ENCODE measurements at places on chromosomes 3 and 15. TPM values are rescaled to one million over a fixed set of nuclear protein-coding genes. Genes with fewer than 3 reads are reported as not detected.
A peak's percentile ranks its signal among the peaks of the same experiment; 100 is the strongest.

- no peaks in the 10 kb centered on the region for H3K27me3 ChIP-seq
- H3K4me1 ChIP-seq, result no peaks in the 10 kb centered on the region
- H3K27ac ChIP-seq, result no peak overlapping the region
- DNase-seq, result no peak
These were observed 96.6 kb upstream of the FLNB start for GRCh38 chr3:57911593-57911992.

DNA sequence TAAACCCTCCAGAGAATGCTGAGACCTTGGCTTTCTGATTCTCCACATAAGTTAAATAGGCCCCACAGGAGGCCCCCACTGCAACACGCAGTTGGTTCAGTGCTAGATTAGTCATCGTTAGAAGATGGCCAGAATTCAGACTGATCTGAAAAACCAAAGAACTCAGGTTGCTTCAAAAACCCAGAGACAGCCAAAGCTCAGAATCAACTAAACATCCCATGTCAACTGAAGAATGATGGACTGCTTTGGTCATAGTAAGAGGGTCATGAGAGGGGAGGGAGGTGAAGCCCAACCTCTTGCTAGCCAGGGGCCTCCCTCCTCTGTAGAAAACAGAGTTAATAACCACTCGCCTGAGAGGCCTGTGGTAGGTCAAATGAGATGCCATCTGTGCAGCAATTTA is 93.1 kb downstream of the AKAP13 start:
- peaks cover 62% of the 10 kb centered on the region for H3K4me1 ChIP-seq
- no peaks in the 10 kb centered on the region for H3K36me3 ChIP-seq
- no peak for DNase-seq
- no peaks in the 10 kb centered on the region for H3K27me3 ChIP-seq

- H3K27me3 ChIP-seq, result no peaks in the 10 kb centered on the region
- no peaks in the 10 kb centered on the region for H3K4me1 ChIP-seq
- no peaks in the 10 kb centered on the region for H3K36me3 ChIP-seq
These were observed 74.9 kb downstream of the SEMA6D start for GRCh38 chr15:47792231-47792630.

- peaks cover 20% of the 10 kb centered on the region for H3K4me1 ChIP-seq
- H3K27ac ChIP-seq, result no peak overlapping the region
- H3K27me3 ChIP-seq, result no peaks in the 10 kb centered on the region
- DNase-seq, result no peak
- peaks cover 22% of the 10 kb centered on the region for H3K36me3 ChIP-seq
These were observed 16.5 kb downstream of the PLXNA1 start for GRCh38 chr3:126999383-126999782.

GRCh38 chr3:67076607-67077006 is 78.5 kb downstream of the KBTBD8 start:
- H3K27ac ChIP-seq, result no peak overlapping the region
- H3K4me1 ChIP-seq, result no peaks in the 10 kb centered on the region
- H3K4me3 ChIP-seq, result no peak overlapping the region
- no peaks in the 10 kb centered on the region for H3K36me3 ChIP-seq

DNA sequence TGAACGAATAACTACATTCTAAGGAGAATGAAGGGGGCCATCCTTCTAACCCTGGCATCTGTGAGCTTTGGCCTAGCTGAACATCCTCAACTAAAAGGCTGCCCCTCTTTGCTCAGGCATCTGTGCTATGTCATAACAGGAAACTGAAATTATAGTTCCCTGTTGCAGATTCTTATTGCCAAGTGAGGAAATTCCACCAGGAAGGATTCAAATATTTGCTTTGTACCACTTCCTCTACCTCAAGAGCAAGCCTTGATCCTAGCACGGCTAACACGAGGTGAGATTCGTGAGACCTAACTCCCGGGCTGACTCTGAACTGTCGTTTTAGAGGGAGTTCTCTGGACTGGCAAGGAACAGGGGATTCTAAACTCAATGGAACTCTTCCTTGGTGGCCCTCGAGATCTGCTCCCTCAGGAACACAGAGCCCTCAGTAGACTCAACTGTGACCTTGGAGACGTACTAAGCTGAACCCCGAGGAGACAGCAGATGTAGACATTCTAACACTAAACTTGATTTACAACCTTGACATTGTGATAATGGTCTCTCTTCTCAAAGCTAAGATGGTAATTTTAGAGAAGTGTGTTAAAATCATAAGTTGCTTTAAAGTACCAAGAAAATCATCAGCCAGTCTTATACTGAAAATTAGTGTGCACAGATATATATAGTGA is 4.2 kb downstream of the SPG21 start:
- H3K4me1 ChIP-seq, result peaks cover 12% of the 10 kb centered on the region
- H3K27me3 ChIP-seq, result no peaks in the 10 kb centered on the region
- H3K36me3 ChIP-seq, result no peaks in the 10 kb centered on the region

GRCh38 chr3:181616088-181617070 is 95.3 kb upstream of the SOX2 start:
- no peaks in the 10 kb centered on the region for H3K27me3 ChIP-seq
- DNase-seq, result no peak
- H3K4me3 ChIP-seq, result no peak overlapping the region
- H3K4me1 ChIP-seq, result no peaks in the 10 kb centered on the region

DNA sequence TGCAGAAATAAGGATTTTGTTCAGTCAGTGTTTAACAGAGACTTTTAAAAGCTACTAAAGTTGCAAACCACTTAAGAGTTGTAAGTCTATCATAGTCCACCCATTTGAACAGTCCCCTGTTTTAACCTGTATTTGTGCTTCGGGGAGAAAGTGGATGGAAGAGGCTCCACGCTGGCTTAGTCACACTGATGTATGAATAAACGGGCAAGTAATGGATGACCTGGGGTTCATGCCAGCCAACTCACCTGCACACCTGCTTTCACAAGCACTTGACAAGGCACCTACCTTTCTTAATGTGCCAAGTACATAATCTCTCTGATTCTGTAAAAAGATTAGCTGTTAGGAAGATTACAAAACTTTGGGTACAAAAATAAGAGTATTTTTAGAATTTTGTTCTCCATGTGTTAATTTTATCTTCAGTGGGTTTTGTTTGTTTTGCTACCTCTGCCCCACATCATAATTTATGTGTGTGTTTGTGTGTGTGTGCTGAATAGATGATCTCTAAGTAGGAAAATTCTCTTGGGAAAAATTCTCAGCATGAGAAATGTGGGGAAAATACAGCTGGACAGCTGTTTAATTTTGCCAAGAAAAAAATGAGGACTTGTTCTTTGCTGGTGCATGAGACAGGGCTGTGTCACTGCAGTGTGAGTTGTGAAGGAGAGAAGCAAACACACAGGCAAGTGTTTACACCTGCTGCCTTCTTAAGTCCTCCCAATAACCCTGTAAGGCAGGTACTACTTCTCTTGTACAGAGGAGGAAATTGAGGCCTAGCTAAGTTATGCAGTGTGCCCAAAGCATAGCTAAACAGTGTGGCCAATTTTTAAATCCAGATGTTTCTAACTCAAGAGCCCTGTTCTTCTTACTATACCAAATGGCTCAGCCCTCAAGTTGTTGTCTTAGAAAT is 181.2 kb upstream of the IL12A start:
- no peaks in the 10 kb centered on the region for H3K4me1 ChIP-seq
- H3K4me3 ChIP-seq, result no peak overlapping the region
- H3K27ac ChIP-seq, result no peak overlapping the region

DNA sequence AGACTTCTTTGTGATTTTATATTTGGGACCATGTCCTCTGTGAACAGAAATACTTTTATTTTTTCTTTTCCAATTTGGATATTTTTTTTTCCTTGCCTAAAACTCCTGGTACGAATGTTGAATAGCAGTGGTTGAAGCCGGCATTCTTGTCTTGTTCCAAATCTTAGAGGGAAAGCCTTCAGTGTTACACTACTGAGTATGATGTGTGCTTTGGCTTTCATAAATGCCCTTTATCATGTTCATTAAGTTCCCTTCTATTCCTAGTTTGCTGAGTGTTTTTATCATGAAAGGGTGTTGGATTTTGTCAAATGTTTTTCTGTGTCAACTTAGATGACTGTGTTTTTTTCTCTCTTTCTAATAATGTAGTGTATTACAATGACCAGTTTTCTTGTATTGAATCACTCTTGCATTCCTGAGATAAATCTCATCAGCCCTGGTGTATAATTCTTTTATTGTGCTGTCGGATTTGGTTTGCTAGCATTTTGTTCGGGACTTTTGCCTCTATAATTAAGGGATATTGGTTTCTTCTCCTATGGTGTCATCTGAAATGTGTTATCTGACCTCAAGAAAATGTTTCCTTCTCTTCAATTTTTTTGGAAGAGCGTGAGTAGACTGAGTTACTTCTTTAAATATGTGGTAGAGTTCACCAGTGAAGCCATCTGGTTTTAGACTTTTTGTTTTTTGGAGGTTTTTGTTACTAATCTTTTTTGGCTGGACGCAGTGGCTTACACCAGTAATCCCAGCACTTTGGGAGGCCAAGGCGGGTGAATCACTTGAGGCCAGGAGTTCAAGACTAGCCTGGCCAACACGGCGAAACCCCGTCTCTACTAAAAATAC is 33.3 kb downstream of the MAP1A start:
- H3K27me3 ChIP-seq, result no peaks in the 10 kb centered on the region
- no peaks in the 10 kb centered on the region for H3K36me3 ChIP-seq
- H3K27ac ChIP-seq, result no peak overlapping the region
- no peaks in the 10 kb centered on the region for H3K4me1 ChIP-seq
- DNase-seq, result no peak

- no peak overlapping the region for H3K4me3 ChIP-seq
- H3K4me1 ChIP-seq, result peaks cover 6% of the 10 kb centered on the region
- H3K36me3 ChIP-seq, result no peaks in the 10 kb centered on the region
These were observed 114.9 kb downstream of the PDZRN3 start for GRCh38 chr3:73509816-73510215.

GRCh38 chr3:174098746-174099145 is 701.2 kb downstream of the NLGN1 start:
- no peaks in the 10 kb centered on the region for H3K36me3 ChIP-seq
- DNase-seq, result no peak
- H3K27me3 ChIP-seq, result no peaks in the 10 kb centered on the region
- no peaks in the 10 kb centered on the region for H3K4me1 ChIP-seq

DNA sequence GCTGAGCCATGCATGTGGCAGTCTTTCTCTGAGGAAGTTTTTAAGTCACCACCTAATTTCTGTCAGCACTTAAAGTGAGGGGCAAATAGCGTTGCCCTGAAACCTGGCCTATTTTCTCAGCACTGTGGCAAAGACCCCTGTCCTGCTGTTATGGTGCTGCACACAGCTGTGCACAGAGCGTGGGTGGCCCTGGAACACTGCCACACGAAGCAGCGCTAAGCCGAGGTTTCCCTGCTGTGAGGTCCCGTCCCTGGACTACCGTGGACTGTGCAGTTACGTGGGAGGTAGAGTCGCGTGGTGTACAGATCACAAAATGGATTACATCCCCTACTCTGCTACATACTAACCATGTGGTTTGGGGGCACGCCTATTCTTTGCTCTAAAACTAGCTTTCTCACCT is 101.6 kb upstream of the NR2E3 start:
- no peaks in the 10 kb centered on the region for H3K36me3 ChIP-seq
- H3K27ac ChIP-seq, result peak overlapping the region; percentile 72
- no peak for DNase-seq
- no peaks in the 10 kb centered on the region for H3K27me3 ChIP-seq

DNA sequence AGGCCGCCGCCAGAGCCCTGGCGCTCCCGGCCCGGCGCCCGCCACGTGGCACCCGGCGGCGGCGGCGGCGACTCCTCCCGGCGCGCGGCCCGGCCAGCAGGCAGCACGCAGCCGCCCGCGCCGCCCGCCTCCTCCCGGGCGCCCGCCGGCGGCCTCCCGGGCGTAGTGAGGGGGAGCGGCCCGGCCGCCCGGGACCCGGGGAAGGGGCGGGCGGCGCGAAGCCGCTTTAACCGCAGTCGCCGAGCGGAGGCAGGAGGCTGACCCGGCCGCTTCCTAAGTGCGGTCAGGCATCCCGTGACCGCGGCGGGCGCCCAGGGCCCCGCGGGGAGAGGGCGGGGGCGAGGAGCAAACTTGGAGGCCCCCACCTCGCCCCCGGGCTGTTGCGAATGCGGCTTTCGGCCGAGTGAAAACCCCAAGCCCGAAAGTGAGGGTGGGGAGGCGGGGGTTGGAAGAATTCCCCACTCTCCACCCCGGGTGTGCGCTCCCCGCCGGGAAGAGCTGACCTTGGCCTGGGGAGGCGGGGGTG is 1.7 kb upstream of the HES1 start:
- H3K4me1 ChIP-seq, result peaks cover 16% of the 10 kb centered on the region
- no peaks in the 10 kb centered on the region for H3K36me3 ChIP-seq
- H3K27ac ChIP-seq, result peak overlapping the region; percentile 93
- no peak for DNase-seq
- peaks cover 11% of the 10 kb centered on the region for H3K27me3 ChIP-seq

DNA sequence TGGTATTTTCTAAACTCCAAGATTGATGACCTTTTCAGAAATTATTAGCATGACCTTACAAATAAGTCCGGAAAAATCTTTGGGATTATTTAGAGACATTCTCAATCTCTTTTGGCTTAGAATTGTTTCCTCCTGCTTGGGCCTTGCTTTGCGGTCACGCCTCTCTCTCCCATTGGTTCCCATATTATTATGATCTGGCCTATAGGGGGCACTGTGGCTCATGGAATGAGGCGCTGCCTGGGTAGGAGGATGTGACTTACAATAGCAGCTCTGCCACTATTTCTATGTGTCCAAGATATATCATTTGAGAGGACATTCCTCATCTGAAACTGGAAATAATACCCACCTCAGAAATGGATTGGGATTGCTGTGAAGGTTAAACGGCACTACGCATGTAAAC is 464.9 kb downstream of the MFSD1 start:
- H3K4me1 ChIP-seq, result no peaks in the 10 kb centered on the region
- DNase-seq, result no peak
- no peak overlapping the region for H3K27ac ChIP-seq
- no peaks in the 10 kb centered on the region for H3K36me3 ChIP-seq
- no peak overlapping the region for H3K4me3 ChIP-seq

DNA sequence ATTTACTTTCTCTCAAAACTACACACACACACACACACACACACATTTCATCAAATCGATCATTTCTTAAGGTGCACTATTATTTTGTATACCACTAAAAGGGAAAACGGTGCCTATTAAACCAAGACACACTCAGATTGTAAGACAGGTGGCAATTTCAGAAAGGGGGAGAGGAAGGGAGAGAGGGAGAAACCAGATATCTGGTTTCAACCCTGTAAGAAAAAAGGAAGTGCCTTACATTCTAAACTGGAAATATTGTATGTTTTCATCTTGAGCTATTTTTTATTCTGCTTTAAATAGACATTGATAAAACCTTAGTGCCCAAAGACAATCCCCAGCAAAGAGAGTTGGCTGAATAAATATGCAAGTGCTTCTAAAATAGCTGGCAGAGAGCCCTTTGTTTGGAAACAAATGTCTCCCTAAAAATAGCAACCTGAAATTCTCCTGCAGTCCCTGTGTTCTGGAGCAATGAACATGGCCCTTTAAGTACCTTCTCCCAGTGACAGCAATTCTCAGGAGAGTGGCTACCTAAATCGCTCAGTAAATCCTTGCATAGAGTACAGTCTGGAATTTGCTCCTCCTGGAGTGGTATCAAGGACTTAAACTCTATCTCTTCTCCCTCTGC is 85.7 kb downstream of the RARB start:
- no peak overlapping the region for H3K27ac ChIP-seq
- DNase-seq, result no peak
- no peaks in the 10 kb centered on the region for H3K27me3 ChIP-seq
- H3K4me1 ChIP-seq, result peaks cover 2% of the 10 kb centered on the region
- H3K36me3 ChIP-seq, result no peaks in the 10 kb centered on the region

The ZNF80 gene
- not detected for total RNA-seq

The CHDH gene
- 1.3 TPM for total RNA-seq

The ADGRG7 gene
- total RNA-seq, result not detected

The GOLGA6B gene
- not detected for total RNA-seq

The DPPA4 gene
- not detected for total RNA-seq

The ZNF660 gene
- 0.04 TPM for total RNA-seq

The RYR3 gene
- 0.31 TPM for total RNA-seq

The LINGO1 gene
- 1.2 TPM for total RNA-seq

The CSPG5 gene
- total RNA-seq, result 0.32 TPM

Data from esophagus squamous epithelium (tissue), 5 donors.